Stimulated activated CD4-positive, alpha-beta T cell treated with anti-CD3 and anti-CD28 coated beads, Interleukin-2, amount 100 ng/mL, for 24 hours (primary cell): ENCODE measurements at places on chromosomes 7 and 10.

GRCh38 chr10:131195558-131196159 is 115.9 kb downstream of the TCERG1L start:
- no peak for DNase-seq

- no peak for DNase-seq
Measured at GRCh38 chr10:4177791-4178190, 392.8 kb upstream of the KLF6 start.

DNA sequence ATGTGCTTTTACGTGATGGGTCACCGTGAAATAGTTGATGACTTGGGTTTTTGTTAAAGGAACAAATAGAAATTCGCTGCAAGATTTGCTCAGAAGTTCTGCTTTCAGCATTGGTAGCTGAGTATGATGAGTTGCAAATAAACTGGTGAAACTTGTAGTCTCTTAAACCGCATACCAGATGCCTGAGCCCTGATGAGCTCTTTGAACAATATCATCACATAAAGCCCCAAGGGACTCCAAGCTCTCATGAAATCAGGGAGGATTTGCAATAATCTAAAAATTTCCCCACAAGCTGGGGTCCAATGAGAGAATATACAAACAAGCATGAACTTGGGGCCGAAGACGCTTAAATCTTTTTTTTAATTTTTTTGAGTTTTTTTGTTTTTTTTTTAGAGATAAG is 312.4 kb downstream of the CALN1 start:
- DNase-seq, result no peak

DNA sequence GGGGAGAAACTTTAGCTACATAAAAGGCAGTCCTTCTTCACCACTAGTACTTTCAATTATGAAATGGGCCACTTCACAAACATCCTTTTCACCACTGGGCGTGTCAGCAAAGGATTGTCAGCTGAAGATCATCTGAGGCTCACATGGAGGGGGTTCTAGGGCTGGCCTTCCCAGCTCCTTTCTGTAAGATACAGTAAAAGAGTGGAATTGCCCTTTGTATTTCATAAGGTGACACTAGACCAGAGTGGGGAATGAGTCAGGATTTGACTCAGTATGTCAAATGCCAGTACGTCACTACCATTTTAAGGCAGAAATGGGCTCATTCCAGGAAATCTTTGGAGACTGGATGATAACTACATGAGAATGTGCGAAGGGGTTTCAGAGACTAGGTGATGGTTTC is 21.2 kb upstream of the BLOC1S2 start:
- DNase-seq, result no peak

DNA sequence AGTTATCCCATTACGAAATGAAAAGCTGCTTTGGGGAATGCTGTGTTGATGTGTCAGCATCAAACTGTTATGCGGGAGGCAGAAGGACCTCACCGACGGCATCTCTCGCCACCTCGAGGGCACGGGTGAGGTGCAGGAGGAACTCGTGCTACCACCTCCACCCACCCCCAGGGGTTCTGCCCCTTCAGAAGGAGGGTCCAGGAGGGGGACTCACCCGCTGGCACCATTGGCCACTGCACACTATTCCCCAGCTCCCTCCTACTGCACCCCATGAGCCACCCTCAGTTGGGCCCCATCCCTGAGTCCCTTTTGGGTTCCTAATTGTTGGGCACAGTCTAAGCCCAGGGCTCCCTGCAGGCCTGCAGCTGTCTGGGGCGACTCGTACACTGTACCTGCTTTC is 236.6 kb downstream of the PTPRN2 start:
- no peak for DNase-seq

DNA sequence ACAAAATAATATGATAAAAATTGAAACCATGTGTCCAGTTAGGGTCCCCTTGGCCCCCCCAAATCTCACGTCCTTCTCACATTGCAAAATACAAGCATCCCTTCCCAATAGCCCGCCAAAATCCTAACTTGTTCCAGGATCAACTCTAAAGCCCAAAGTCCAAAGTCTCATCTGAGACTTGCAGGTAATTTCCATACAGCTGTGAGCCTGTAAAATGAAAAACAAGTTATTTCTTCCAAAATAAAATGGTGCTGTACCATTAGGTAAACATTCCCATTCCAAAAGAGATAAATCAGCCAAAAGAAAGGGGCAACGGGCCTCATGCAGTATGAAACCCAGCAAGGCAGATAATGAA is 51.0 kb upstream of the COBL start:
- DNase-seq, result no peak

GRCh38 chr7:137734221-137734620 is 112.6 kb downstream of the DGKI start:
- no peak for DNase-seq

DNA sequence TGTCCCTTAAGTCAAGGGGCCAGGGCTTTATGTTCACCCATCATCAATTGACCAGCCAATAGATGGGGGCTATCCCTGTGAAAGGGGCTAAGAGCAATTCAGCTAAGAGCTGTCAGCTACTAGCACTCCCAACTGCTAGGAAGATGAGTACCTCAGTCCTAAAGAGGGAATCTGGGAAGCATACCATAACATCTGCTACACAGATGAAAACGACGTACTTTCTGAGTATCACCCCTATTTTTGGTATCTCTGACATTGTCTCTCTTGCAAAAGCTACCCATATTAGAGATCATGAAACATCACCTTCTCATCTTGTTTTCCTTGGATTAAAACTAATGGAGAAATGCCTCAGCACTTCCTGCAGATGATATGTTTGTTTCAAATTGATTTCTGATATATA is 7.5 kb upstream of the SMNDC1 start:
- no peak for DNase-seq

GRCh38 chr10:12481924-12482323 is 132.6 kb downstream of the CAMK1D start:
- DNase-seq, result no peak

DNA sequence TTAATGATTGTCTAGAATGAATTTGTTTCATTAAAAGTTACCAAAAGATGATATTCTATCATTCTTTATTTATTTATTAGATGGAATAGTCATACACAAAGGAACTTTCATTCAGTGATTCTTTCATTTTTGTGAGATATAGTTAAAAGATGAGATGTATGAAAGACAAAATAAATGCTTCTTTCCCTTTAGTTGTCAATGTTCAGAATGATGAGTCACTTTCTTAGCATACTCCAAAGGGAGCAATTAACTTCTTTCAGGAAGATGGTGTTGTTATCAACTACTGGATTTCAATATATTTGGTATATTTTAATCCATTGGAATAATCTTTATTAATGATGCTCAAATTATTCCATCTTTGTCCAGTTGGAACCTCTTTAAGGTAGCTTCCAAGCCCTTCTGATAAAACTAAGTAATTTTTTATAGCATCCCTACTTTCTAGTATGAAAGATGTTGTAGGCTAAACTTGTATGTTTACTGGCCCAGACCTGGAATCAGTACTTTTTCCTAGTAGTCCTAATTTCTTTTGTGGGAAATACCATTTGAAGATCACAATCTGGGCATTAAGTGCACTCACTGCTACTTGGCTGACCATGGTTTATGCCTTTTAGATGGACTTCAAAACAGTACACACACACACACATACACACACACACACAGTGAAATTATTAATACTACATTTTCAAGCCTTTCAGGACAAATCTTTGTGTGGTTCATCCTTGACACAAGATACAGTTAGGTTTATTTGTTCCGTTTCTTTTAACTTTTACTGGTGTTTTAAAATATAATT is 2.5 kb downstream of the GIMAP7 start:
- DNase-seq, result no peak

GRCh38 chr10:130747946-130748345 is 563.6 kb downstream of the TCERG1L start:
- DNase-seq, result no peak

DNA sequence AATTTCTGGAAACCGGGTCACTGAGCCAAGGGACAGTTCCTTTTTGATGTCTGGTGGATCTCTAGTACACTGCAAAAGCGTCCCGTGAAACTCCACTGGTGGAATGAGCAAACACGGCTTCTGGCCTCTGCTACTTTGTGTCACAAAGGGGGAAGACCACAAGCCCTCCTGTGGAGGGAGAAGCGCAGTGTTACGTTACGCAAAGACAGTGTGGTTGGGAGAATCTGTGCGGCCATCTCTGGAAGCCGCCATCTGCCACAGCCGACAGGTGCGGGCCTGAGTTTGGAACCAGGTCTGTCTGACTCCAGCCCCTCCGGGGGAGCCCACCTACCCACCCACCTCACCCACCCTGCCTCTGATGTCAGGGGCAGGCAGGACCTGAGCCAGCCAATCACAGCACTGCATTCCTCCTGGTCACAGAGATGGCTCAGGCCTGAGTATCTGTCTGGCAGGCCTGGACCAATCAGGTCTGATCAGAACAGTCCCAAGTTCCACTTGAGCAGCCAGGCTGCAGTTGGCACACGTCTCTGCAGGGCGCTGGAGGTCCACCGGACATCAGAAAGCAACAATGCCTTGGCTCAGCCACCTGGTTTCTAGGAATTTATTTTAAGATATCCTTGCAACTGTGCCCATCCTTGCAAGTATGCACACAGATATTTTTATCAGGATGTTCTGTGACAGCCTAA is 3.0 kb upstream of the CYP2W1 start:
- DNase-seq, result no peak

- no peak for DNase-seq
Measured at GRCh38 chr7:27103489-27104226, 1.2 kb upstream of the HOXA2 start.

- no peak for DNase-seq
Measured at GRCh38 chr10:69562731-69563254, 10.4 kb downstream of the NEUROG3 start.

- DNase-seq, result no peak
Measured at GRCh38 chr7:4190010-4190981, 491.8 kb upstream of the FOXK1 start.

DNA sequence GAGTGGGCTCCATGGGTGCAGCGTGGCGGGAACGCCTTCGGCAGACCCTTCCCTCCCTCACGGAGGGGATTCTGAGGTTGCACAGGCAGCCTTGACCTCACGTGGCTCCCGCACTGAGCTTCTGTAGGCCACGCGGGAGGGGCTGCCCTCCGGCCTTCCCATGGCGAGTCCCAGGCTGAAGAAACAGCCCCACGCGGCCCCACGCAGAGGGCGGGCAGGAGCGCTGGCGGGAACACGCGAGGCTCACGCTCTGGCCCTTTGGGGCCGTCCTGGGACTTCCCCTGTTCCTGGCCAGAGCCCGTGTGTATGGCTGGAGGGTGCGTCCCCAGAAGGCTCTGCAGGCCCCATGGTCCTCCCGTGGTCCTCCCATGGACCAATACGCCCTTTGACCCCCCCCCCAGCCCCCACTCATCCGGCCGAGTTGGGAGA is 21.7 kb upstream of the NKX6-2 start:
- DNase-seq, result no peak

DNA sequence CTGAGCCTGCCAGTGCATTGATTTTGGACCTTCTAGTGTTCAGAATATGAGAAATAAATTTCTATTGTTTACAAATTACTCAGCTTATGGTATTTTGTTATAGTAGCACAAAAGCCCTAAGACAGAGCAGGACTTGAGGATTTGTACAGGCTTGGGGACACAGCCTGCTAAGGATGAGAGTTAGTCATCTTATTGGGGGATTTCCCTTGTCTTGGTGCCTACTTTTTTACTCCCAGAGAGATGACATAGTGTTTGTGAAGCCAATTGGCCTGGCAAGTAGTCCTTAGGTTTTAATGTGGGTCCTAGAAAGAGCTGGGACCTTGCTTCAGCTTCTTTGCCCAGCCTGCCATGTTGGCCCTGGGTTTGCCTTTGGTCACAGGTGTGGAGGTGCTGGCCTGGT is 364.0 kb downstream of the REEP3 start:
- no peak for DNase-seq

- peak; percentile 70 for DNase-seq
Measured at GRCh38 chr7:72493850-72494661, 81.9 kb upstream of the CALN1 start.

GRCh38 chr7:3730276-3730675 is 429.2 kb downstream of the SDK1 start:
- DNase-seq, result no peak

- no peak for DNase-seq
Measured at GRCh38 chr10:74906611-74907198, 80.3 kb downstream of the KAT6B start.

DNA sequence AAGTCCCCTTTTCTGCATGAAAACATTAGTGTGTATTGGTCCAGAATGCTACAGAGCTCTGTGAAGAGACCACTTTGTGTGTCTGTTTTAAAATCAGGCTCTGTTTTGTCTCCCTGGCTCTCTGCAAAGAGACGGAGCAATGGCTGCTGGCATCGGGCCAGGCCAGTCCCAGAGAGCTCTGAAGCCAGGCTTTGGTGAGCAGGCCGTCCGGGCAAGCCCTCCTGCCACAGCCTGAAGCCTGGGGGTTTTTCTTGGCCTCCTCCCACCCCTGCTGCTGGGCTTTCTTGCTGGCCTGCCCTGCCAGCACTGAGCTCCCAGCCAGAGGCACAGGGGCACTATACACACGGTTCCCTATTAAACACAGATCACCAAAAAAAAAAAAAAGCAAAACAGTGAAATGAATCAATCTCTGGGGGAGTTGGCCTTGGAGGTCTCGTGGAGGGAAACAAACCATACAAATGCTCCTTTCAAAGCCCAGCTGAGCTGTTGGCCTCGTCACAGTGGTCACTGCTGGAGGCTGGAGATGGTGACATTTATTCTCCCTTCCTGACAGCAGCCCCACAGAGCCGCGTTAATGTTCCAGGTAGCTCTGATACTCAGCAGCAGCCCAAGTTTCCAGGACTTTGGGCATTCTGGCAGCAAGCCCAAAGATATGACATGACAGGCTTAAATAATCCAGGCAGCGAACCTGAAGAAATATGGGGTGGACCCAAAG is 237.2 kb downstream of the TCF7L2 start:
- DNase-seq, result no peak

DNA sequence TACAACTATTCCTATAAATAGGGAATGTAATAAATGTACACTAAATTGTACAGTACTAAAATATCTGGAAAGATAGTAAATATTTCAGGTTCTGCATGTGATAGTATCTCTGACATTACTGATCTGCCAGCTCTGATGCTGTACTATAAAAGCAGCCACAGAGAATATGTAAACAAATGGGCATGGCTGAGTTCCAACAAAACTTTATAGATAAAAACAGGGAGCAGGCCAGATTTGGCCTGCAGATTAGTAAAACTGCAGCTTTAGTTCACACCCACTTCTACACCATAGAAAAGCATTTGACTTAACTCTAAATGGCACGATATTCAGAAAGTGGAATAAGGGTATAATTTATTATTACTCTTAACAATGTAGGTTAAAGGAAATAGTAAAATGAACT is 18.8 kb upstream of the TLL2 start:
- no peak for DNase-seq

- DNase-seq, result peak; percentile 40
Measured at GRCh38 chr7:123154231-123154860, 45.4 kb downstream of the SLC13A1 start.

- no peak for DNase-seq
Measured at GRCh38 chr7:2079332-2080059, 153.2 kb downstream of the MAD1L1 start.
